ENCODE measurements at places on chromosomes 11 and 22.

DNA sequence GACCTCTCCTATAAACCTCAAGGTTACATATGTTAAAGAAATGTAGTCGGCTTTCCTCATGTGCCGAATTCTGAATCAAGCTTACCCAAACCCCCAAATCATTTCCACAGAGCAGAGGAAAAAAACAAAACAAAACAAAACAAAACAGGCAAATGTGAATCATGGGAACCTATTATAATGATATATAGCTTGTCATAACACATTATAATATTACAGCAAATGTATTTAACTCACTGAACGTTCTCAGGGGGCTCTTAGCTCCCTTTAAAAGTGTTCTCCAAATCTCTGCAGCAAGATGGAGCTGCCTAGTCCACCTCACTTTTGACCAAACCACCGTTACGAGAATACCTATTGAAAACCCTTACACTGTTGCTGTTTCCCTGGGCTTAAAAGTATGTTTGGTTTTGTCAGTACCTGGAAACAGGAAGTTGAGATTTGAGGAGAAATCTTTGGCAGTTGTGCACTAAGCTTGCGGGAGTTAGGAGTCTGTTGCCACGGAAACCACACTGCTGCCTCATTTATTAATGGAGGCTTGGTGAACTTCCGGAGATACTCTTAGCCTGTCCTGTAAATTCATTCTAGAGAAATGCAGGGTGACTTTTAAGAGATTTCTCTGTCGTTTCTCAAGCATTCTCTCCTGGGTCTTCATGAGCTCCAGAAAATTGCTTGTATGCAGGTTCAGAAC lies 167.0 kb upstream of the RASSF10 start:
- DNase-seq: peak; percentile 53

GRCh38 chr11:22520521-22520920 lies 105.1 kb downstream of the FANCF start:
- DNase-seq: no peak

DNA sequence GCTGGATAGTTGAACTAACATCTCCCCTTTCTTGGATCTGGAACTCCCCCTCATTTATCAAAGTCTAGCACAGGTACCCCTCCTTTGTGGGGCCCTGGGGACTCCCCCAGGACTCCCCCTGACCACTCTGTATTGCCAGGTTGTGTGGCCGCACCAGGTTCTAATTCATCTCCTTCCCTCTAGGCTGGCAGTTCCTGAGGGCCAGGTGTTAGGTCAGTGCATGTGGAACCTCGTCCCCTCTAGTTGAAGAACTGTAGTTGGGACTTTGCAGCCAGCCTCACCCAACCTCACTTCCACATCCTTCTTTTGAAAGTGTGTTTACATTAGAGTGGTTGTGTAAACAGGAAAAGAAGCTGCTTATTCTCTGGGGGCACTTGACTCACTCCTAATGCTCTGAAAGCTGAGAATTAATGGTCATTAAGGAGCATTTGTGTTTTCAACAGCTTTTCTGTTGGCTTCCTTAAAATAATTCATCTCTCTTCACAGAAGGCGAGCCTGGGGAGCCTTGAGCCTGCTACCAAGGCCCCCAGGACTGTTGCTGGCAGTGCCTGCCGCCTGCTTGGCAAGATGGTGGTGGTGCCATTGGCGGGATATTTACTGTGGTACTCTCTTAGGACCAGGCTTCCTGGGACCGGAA lies 11.8 kb downstream of the UPB1 start:
- DNase-seq: no peak

DNA sequence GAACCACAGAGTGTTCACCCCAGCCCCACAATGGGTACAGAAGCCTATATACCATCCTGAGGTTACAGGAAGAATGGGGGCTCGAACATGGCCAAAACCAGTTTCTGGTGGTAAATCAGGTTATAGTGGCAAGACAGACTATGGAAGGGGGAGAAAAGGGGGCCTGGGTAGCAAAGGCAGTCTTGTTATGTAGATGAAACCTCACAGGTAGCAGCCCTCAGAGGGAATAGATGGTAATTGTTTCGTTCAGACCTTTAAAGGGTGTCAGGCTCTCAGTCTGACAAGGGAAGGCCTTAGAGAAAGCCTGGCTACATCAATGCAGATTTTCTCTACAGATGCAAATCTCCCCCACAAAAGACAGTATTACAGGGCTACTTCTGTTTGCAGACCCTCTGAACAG lies 3.4 kb downstream of the CAPN1 start:
- DNase-seq: no peak

GRCh38 chr11:34564406-34564805 lies 50.8 kb upstream of the ELF5 start:
- DNase-seq: peak; percentile 30

DNA sequence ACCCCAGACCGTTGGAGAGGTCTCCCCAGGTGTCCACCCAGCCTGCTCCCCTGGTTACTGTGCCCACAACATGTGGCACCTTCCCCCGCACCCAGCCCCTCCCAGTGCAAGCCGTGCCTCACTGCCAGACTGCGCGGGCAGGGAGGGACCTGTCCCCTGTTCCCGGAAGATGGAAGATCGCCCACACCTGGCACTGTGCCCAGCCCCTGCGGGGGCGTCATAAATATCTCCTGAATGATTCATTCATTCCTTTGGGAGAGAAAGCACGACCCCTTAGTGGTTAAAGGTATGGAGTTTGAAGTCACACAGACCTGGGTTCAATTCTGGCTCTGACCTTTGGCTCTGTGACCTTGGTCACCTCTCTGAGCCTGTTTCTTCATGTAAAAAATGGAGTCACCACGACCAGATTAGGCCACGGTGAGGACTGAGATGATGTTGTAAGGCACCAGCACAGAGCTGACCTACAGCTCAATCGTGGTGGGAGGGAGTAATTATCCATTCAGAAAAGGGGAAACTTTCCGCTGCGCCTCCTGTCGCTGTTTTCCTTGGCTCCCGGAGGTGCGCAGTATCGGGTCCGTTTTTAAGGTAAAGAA lies 497 bp upstream of the SYT12 start:
- DNase-seq: peak; percentile 85

DNA sequence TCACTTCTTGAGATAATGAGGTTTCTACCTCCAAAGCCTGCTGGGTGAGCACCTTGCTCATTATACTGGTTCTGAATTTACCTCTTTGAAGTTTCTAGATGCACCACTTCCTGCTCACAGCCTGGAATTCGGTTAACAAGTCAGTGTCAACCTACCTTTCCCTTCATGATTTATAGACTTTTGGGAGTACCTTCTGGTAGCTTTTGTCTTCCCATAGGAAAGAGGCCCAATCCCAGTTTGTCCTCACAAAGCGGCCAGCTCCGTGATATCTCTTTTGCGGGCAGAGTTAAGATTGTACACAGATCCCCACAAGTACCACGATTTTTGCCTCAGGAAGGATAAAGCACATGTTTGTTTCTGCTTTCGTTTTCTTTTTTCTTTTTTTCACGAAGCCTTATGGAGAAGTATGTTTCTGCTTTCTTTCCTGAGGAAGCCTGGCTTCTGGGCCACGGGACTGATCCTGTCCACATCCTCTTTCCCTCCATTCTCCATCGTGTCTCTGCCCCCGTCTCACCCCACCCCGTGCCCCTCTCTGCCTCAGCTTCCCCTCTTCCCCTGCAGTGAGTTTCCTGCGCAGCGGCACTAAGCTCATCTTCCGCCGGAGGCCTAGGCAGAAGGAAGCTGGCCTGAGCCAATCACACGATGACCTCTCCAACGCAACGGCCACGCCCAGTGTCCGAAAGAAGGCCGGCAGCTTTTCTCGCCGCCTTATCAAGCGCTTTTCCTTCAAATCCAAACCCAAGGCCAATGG lies 5.7 kb upstream of the HINFP start:
- DNase-seq: no peak

- DNase-seq: no peak
Measured at GRCh38 chr11:44260081-44260480, 49.9 kb downstream of the ALX4 start.

DNA sequence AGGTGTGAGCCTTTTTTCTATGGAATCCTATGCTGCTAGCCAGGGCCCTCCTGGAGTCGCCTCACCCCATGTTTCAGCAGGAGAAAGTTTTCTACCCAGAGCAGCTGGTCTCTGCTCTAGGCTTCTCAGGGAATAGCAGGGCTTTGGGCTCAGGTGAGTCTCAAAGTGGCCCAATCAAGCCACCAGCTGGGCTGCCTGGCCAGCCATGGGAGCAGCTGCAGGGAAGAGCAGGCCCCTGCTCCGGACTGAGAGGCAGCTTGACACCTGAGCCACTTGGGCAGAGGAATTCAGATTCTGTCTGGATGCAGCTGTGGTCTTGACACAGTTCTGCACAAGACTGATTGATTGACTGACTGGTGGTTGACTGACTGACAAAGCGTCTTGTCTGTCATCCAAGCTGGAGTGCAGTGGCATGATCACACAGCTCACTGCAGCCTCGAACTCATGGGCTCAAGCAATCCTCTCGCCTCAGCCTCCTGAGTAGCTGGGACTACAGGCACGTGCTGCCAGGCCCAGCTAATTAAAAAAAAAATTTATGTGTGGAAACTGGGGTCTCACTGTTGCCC lies 57.5 kb upstream of the ARFGAP3 start:
- DNase-seq: no peak

DNA sequence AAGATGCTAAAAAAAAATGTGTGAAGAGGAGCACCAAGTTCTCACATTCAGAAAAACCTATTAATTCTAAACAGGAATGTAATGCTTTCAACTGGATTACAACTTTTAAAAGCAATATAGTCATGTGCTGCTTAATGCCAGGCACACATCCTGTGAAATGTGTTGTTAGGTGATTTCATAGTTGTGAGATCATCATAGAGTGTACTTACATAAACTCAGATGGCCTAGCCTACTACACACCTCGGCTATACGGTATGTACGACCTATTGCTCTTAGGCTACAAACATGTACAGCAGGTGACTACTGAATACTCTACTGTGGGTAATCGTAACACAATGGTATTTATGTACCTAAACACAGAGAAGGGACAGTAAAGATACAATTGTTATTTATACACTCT lies 142.3 kb downstream of the RBFOX2 start:
- DNase-seq: no peak

- no peak for DNase-seq
Measured at GRCh38 chr11:1653541-1654387, 24.2 kb downstream of the KRTAP5-5 start.

GRCh38 chr11:57409321-57410100 lies 17.4 kb downstream of the SLC43A3 start:
- no peak for DNase-seq

GRCh38 chr11:67024966-67025365 lies 2.0 kb downstream of the SYT12 start:
- no peak for DNase-seq

DNA sequence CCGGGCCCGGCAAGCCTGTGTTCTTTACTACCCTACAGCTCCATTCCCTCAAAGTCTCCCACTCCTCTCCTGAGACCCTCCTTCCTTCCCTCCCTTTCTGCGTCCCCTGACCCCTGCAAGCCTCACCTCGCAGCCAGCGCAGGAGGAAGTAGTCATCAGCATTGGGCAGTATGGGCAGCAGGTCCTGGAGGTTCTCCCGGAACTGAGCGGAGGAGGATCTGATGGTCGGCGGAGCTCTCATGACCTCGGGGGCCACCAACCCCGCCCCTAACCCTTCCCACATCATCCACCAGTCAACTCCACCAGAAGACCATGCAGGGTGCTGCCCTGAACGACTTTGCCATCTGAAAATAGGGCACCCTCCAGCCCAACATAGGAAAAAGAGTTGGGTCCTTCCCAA lies 1.9 kb downstream of the SEC14L4 start:
- DNase-seq: no peak

DNA sequence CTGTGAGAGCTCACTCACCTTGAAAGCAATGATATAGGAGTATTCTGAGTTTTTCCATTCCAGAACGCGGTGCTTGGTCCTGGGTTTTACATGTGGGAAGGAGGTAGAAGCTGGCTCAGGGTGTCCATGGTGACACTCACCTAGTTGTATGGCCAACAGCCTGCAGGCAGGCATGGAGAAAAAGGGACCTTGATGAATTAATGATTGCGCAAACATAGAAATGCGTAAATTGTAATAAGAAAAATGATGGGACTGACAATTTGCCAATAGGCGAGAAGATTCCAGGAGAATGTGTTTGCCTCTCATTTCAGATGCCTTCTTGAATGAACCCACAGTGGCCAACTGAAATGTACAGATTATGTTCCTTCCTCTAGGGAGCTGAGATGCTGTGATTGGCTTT lies 53.4 kb upstream of the MYO18B start:
- no peak for DNase-seq

DNA sequence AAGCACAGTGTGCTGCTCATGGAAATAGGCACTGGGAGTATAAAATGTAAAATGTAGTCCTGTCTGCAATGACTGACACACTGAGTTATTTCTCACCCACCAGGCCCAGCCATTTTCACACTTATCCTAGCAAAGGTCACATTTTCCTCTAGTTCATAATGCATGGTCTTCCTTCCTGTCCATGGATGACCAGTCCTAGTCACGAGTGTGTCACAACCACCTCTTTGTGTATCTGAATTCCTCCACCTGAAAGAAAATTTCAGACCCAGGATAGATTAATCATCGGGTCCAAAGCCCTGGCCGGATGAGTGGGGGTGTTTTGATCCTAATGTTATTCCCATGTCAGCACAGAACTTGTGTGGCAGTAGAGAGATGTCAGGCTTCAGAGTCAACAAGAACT lies at the start of gene MRGPRX4:
TSS of gene MRGPRX4 (plus strand) at position 172 of the 400 bp plus-strand sequence. CDS start 420 bp downstream, outside the sequence.
- no peak for DNase-seq

GRCh38 chr22:32723643-32724042 lies 77.9 kb upstream of the TIMP3 start:
- peak; percentile 68 for DNase-seq

DNA sequence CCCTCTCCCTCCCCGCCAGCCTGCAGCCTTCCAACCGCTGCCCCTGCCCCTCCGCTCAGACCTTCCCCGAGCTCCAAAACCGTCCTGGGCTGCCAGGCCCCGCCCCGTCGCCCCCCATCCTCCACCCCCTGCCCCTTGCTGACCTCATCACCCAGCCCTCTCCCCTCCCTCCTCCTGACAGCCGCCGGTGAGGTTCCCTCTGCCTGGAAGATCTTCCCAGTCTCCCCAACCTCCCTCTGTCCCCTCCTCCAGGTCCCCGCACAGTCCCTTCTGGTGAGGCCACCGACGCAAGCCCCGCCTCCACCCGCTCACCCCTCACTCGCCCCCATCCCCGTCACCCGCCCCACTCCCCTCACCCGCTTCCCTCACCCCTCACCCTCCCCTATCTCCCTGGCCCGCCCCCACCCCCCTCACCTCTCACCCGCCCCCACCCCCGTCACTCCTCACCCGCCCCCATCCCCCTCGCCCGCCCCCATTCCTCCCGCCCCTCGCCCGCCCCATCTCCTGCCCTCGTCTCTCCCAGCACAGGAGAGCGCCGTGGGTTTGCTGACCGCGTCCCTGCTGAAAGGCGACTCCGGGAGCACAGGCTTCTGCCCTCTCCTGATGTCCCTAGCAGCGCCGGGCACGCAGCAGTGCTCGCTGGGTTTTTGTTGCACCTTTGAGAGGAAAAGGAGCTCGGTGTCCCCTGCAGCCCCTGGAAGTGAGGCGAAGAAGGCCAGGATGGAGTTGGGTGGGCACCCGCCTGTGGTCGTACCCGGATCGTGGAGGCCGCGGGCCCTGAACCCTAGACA lies 16.4 kb upstream of the UPK3A start:
- DNase-seq: no peak

GRCh38 chr11:47460571-47461235 lies 11.8 kb upstream of the RAPSN start:
- no peak for DNase-seq

Measured in HTR-8/SVneo (cell line).